ENCODE measurements at places on chromosomes 11 and 22. TPM values are rescaled to one million over a fixed set of nuclear protein-coding genes. Genes with fewer than 3 reads are reported as not detected.

SAA1 gene
- 552 TPM for total RNA-seq

ACCSL gene
- total RNA-seq = not detected

CCDC89 gene
- 1.0 TPM for total RNA-seq

PRODH gene
- total RNA-seq = 5.6 TPM

ARHGAP8 gene
- total RNA-seq = 0.32 TPM

IGF2 gene
- total RNA-seq = 94.3 TPM

RASSF10 gene
- 0.15 TPM for total RNA-seq

PRRG4 gene
- 0.92 TPM for total RNA-seq

ZW10 gene
- total RNA-seq = 10.6 TPM

SYT7 gene
- 39.7 TPM for total RNA-seq

CALCA gene
- total RNA-seq = not detected

ESAM gene
- 67.2 TPM for total RNA-seq

GLYAT gene
- total RNA-seq = 8.2 TPM

DEFB131B gene
- total RNA-seq = not detected

CHRM4 gene
- 0.21 TPM for total RNA-seq

TRIM6 gene
- total RNA-seq = 1.2 TPM

AASDHPPT gene
- 32.6 TPM for total RNA-seq

THY1 gene
- total RNA-seq = 6.1 TPM

DERL3 gene
- 6.5 TPM for total RNA-seq

SOX6 gene
- total RNA-seq = 19.8 TPM

VSIG10L2 gene
- total RNA-seq = 0.05 TPM

NELL1 gene
- not detected for total RNA-seq

ATG2A gene
- 12.3 TPM for total RNA-seq

BLID gene
- total RNA-seq = 0.68 TPM

OR51B2 gene
- total RNA-seq = not detected

KCTD17 gene
- 50.6 TPM for total RNA-seq

SNX32 gene
- total RNA-seq = not detected

SLC22A8 gene
- total RNA-seq = not detected

TMEM191C gene
- total RNA-seq = 0.82 TPM

MRGPRE gene
- 0.15 TPM for total RNA-seq

SSH3 gene
- 22.2 TPM for total RNA-seq

ZNF280B gene
- 1.9 TPM for total RNA-seq

IGSF9B gene
- 40.0 TPM for total RNA-seq

TSKU gene
- total RNA-seq = 33.3 TPM

SSTR3 gene
- total RNA-seq = not detected

C11orf86 gene
- not detected for total RNA-seq

PNPLA3 gene
- total RNA-seq = 1.5 TPM

SCUBE1 gene
- total RNA-seq = 0.97 TPM

LMO1 gene
- total RNA-seq = 0.18 TPM

OR2AT4 gene
- total RNA-seq = not detected

SUSD2 gene
- 7.7 TPM for total RNA-seq

DKK3 gene
- total RNA-seq = 1,563 TPM

NXPE1 gene
- not detected for total RNA-seq

PTDSS2 gene
- total RNA-seq = 21.5 TPM

APOL3 gene
- total RNA-seq = 33.3 TPM

FBLN1 gene
- total RNA-seq = 348 TPM

SAA4 gene
- total RNA-seq = 0.94 TPM

APBB1 gene
- 75.9 TPM for total RNA-seq

INS gene
- not detected for total RNA-seq

OR2AG1 gene
- total RNA-seq = not detected

PGR gene
- 5.5 TPM for total RNA-seq

ANO1 gene
- 9.8 TPM for total RNA-seq

KCNK7 gene
- total RNA-seq = 0.31 TPM
